Large intestine (tissue), 12 donors: ENCODE measurements at places on chromosomes 11 and 22. TPM values are rescaled to one million over a fixed set of nuclear protein-coding genes. Genes with fewer than 3 reads are reported as not detected.
A peak's percentile ranks its signal among the peaks of the same experiment; 100 is the strongest.

- DNase-seq: no peak
Measured at GRCh38 chr11:71456831-71457230, 3.8 kb downstream of the NADSYN1 start.

The DDTL gene
- 11.2 TPM for polyA plus RNA-seq

The OR52A1 gene
- not detected for polyA plus RNA-seq

GRCh38 chr11:111920908-111921307 lies 2.2 kb downstream of the C11orf52 start:
- no peak for DNase-seq

DNA sequence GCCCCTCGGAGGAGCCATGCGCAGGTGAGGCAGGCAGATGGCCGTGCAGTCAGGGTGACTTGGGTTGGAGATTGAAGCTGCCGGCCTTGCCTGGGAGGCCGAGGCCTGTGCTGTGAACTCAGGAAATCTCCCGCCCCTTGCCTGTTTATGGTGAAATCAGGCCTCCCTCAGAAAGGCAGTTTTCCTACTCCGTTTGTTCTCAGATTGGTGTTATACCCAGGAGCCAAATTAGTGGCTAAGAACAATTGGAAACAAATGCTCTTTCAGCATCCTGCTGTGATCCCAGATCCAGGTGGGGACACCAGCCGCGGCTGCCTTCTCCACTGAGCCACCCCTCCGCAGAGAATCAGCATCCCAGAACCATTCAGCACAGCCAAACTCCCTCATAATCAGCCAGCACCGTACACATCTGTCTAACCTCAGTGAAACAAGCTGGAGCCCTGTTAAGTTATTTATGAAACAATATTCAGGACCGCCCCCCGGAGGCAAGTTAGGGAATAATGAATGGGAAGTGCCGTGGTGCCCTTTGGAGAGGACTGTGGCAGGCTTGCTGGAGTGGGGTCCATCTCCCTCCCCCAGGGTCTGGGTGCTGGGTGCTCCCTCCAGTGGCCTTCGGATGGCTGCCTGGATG lies 60.0 kb downstream of the PKNOX2 start:
- no peak for DNase-seq

- DNase-seq: no peak
Measured at GRCh38 chr22:45651931-45652528, 19.6 kb upstream of the ATXN10 start.

DNA sequence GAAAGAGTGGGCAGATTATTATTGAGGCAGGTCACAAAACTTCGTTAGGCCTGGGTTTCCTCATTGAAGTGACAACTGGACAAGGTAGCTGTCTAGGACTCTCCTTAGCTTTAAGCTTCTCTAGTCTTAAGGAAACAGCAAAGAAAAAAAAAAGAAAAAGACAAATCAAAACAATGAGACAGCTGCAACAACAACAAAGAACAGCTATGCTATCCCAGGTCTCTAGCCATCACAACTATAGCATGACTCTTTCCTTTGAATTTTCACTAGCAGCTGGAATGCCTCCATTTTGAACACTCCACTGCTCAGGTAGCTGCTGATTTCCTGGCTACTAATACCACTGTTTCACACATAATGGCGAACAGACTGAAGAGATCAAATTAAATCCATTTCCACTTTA lies 302.4 kb upstream of the SORL1-AS1 start:
- DNase-seq: no peak

- DNase-seq: no peak
Measured at GRCh38 chr22:26548984-26549383, 36.7 kb upstream of the TFIP11 start.

The POU2AF1 gene
- 1.2 TPM for polyA plus RNA-seq

DNA sequence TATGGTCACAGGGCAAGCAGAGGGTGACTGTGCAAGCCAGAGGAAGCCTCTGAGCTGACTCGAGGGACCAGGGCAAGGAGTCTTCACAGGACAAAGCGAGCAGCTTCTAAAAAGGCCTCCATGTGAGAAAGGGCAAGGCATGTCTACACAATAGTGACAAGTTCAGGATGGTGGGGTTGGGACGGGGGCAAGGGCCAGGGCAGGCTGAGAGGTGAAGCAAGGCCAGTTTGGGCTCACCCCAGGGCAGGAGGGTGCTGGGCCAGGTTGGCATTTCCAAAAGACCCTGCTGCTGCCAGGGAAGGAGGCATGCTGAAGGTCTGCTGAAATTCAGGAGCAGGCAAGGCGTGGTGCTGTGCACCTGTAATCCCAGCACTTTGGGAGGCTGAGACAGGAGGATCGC lies 12.3 kb upstream of the CABP7 start:
- no peak for DNase-seq

DNA sequence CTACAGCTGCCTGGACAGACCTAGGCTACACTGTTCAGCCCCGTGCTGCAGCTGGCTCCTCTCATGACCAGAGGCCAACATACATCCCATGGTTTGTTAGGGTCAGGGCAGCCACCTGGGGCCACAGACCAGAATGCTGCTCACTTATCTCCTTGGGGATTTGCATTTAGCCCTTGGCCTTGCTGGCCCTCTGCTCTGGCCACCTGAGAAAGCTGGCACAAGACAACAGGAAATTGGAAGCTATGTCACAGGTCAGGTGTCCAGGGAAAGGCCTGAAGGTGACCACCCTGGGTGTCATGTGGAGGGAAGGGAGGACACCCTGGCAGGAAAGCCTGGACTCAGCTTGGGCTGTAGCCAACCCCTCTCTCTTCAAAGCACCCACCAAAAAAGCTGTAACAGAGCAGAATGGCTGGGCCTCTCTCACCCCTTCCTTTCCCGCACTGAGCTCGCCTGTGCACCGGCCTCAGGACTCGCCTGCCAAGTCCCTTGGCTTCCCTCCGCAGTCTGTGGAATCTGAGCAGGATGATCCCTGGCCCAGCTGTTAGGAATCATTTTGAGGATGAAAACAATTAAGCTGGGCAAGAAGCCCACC lies 86.3 kb downstream of the SNX19 start:
- no peak for DNase-seq

- no peak for DNase-seq
Measured at GRCh38 chr22:27407369-27407985, 394.1 kb downstream of the MN1 start.

DNA sequence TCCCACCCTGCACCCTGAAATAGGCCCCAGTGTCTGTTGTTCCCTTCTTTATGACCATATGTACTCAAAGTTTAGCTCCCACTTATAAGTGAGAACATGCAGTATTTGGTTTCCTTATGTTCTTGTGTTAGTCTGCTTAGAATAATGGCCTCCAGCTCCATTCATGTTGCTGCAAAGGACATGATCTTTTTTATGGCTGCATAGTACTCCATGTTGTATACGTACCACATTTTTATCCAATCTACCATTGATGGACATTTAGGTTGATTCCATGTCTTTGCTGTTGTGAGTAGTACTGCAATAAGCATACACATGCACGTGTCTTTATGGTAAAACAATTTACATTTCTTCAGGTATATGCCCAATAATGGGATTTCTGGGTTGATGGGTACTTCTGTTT lies 59.4 kb upstream of the ANGPTL5 start:
- no peak for DNase-seq

DNA sequence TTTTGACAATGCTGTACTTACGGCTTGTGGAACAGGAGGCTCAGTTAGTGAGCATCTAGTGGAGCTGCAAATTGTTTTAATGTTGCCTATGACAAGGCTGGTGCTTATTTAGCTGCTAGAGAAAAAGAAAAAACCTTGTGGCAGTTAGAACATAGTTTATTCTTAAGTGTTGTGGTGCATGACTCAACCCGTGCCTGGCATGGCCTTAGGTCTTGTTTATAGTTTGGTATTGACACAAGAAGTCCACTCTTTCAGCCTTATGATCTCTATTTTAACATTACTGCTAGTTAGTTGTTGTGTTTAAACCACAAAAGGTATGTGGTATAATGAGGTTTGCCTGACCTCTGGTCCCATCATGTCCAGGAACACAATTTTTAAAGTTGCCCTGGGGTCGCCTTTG lies 744.6 kb downstream of the FAM181B start:
- no peak for DNase-seq

GRCh38 chr11:77400271-77400670 lies 73.6 kb downstream of the PAK1 start:
- no peak for DNase-seq

DNA sequence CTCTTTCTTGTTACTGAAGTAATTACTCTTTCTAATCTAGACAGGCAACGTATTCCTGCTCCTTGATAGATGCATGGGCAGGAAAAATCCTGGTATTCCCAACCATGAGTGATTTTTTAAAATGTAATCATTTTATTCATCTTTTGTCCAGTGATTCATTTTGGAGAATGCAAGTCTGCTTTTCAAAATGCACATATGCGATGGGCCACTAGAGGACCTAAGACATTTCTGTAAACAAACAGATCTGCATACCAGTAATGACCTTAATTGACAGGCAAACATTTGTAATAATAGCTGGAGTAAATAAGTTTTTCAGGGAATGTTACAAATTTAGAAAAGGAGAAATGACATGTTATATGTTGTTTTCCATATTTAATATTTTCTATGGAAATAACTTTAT lies 1167.6 kb downstream of the JRKL start:
- DNase-seq: no peak

DNA sequence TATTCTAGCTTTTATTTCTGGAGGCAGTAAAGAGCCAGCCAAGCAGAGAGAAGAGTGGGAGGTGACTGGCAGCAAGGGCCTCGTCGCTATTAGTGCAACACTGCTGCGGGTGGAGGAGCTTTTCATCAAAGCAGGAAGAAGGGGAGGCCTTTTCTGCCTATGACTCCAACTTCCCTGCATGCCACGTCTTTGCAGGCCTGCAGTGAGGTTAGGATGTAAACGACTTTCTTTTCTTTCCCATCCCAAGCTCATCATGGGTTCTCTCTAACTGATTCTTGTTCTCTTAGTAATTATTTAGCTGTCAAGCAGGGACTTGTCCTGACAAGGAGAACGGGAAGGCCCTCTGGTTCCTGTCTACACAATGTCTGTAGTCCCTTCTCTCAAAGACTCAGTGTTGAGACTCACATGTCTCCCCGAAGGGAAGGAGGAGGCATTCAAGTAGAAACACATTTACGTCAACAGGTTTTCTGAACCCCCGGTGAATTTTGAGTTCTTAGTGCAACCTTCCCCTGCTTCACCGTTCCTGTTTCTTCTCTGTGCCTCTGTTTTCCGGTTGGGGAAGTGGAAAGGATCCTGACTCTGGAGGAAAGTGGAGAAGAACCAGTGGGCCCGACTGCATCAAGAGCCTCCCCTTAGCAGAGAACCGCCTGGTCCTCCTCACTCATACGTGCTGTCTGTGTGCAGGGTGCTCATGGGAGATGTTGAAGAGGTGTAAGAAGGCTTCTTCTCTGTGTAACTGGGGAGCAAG lies 56.9 kb downstream of the PACS1 start:
- peak; percentile 23 for DNase-seq

GRCh38 chr22:33917744-33918406 lies 2.4 kb downstream of the LARGE1 start:
- DNase-seq: no peak
